ENCODE measurements at places on chromosomes 1 and 21.

DNA sequence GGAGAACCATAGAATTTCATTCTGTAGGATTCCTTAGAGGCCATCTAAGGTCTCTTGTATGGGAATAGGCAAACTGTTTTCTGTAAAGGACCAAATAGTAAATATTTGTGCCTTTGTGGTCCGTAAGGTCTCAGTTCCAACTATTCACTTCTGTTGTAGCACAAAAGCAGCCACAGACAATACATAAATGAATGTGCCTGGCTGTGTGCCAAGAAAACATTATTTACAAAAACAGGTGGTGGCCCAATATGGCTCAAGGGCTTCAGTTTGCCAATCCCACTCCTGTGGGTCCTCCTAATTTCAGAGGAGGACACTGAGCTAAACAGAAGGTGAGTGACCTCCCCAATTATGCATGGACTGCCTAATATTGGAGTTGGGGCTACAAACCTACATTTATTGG, 67.6 kb upstream of the EDEM3 start:
- no peak for DNase-seq

DNA sequence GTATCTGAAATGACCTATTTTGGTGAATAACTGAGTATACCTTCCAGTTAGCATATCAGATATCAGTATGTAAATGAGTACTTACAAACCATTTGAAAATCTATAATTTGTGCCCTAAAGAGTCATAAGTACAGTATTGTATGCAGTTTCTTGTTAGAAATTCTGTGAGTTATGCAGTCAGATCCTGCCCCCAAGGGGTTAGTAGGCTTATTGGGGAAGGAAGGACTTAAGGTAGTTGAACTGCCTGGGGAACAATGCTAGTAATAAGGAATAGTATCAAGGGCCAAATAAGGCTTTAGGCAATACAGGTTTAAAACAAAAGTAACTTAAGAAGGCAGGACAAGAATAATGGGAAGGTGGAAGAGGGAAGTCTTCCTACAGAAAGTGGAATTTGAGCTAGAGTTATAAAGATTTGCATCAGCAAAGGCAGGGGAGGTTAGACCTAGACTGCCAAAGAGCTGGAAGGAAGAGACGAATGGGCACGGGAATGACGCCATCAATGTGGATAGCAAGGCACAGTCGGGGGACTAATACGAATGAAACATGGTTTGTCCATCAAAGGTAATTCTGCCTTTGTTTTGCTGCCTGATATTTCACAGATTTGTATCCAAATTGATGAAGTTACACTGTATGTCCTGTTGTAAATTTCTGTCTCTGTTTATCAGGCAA, 182.9 kb upstream of the DPYD start:
- DNase-seq: no peak

DNA sequence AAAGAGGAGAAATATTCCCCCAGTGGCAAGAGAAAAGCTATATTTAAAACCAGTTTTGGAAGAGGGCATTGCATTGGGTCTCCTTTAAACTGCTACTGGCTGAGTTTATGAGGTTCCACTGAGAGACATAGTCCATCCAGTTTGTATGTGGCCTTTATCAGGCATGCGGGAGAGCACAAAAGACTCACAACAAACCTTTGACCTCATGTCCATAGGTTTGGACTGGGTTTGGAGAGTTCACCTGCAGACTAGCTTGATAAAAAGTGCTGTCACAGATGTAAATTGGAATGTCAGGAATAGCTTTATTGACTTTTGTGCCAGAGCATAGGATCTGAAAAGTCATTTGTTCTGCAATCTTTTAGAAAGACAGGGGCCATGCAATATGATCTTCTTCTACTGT, 131.0 kb upstream of the NRIP1 start:
- no peak for DNase-seq

GRCh38 chr1:182159443-182159842, 97.9 kb upstream of the ZNF648 start:
- DNase-seq: no peak

Data from AG08396 (cell line).